Activated CD4-positive, CD25-positive, alpha-beta regulatory T cell treated with anti-CD3 and anti-CD28 coated beads, Interleukin-2, amount 50 U/mL, for 72 hours (primary cell): ENCODE measurements at places on chromosomes 7 and 10.

DNA sequence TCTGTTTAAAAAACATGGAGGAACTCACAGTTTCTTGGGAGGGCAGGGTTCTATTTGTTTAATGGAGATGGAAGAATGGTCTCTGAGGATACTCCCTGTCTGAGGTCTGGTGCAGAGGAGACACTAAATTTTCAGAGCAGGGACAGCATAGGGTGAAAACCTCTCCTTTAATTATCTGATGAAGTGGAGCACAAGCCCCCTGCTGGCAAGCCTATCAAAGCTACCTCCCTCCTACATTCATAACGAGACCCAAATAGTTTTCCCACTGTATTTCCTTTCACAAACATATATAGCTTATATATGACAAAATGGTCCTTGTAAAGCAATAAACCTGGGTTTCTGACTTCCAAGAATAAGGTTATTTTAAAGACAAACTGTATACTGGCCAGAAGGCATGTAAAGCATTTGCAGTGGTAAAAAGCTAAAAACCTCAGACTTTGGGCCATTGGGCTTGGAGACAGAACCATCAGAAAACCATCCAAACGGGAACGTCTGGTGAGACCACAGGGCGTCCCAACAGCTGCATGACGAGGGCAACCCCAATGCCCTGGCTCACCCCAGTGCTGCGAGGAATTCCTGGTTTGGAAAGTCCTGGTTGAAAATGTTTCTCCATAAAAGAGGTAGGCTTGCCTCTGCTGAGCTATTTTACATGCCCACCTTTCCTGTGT is 201.3 kb downstream of the FANK1 start:
- no peak for DNase-seq

DNA sequence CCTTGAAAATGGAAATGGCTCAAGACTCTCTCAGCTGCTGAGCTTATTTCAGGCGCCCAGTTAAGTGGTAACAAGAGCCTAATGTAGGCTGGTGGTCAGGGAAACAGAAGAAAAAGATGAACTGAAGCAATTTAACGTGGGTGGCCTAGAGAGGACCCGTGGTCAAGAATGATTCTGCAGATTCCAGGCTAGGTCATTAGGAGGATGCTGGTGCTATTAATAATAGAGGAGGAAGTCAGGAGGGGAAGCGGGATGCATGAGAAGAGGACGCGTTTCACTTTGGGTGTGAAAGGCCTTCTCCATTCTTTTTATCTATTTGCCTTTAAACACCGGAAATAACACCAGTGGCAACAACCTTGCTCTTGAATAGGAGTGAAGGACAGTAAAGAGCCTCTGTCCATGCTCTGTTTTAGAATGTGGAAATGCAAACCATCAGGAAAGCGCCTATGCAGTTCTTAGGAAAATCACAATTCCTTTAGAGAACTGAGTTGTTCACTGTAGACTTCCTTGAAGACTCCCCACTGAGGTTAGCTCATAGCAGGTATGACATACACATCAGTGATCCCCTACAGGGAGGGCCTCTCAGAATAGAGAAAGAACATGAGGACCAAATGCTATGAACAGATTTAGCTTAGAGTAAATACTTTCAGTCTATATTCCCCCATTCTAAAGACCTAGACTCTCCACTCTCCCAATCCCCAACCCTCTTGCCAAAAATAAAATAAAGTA is 8.6 kb downstream of the LIPA start:
- no peak for DNase-seq

DNA sequence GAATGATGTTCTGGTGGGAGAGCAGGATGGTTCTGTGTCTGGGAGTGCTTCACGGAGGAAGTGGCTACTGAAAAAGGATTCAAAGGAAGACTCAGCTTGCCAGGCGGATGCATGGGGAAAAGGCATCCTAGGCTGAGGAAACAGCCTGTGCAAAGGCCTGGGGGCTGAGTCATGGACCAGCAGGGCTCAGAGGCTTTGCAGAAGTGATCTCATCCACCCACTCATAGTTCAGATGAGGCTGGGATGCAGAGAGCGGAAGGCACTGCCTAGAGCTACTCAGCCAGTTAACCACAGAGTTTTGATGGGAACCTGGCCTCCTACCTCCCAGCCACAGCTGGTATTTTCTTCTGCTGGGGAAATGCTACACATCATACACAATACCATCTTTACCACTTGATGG is 15.8 kb upstream of the ADAMTS14 start:
- no peak for DNase-seq

GRCh38 chr7:37577412-37577811 is 106.2 kb upstream of the GPR141 start:
- no peak for DNase-seq

DNA sequence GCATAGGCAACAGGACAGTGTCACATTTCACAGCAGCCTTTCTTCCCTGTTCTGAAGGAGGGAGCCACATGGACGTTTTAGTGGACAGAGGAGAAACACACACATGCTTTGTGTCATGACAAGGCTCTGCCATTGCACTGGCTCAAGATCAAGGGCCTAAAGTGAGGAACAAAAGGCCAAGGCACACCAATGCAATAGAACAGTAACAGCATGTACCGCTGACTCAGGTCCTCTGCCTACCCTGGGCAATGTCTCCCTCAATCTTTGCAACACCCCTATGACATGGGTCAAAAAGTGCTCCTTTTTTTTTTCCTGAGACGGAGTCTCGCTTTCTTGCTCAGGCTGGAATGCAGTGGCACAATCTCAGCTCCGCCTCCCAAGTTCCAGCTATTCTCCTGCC is 57.8 kb upstream of the SDK1 start:
- DNase-seq, result no peak
